ENCODE measurements at places on chromosomes 16 and 17. TPM values are rescaled to one million over a fixed set of nuclear protein-coding genes. Genes with fewer than 3 reads are reported as not detected.

The CBFA2T3 gene
- 0.58 TPM for total RNA-seq

The STX1B gene
- not detected for total RNA-seq

The ETV4 gene
- 0.58 TPM for total RNA-seq

The TPSB2 gene
- 1.8 TPM for total RNA-seq

The CCL17 gene
- not detected for total RNA-seq

The SDR42E2 gene
- total RNA-seq, result not detected

The MT4 gene
- not detected for total RNA-seq

The TBC1D3H gene
- not detected for total RNA-seq

The PRSS8 gene
- 125 TPM for total RNA-seq

The AXIN2 gene
- 25.3 TPM for total RNA-seq
